ENCODE measurements at places on chromosomes 1 and 21.

- no peak for DNase-seq
Observed at GRCh38 chr1:42983693-42984092, 25.0 kb upstream of the SLC2A1 start.

DNA sequence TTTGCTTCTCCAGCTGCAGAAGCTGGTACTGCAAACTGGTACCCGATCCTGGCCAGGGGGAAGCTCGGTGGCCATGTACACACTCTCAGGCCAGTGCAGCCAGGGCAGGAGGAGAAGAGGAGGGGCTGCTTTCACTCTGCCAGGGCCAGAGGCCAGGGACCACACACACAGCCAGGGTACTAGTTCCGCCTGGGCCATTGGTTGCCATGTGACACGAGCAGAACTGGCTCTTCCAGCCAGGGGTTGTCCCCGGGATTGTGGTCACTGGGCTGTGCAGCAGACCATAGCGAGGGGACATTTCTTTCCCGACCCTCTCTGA, 3.7 kb upstream of the SHISAL2A start:
- DNase-seq: peak; percentile 61

- peak; percentile 94 for DNase-seq
Observed at GRCh38 chr21:31558962-31559367, 100.5 kb upstream of the SOD1 start.

- no peak for DNase-seq
Observed at GRCh38 chr1:75136921-75137641, 2.9 kb downstream of the LHX8 start.

DNA sequence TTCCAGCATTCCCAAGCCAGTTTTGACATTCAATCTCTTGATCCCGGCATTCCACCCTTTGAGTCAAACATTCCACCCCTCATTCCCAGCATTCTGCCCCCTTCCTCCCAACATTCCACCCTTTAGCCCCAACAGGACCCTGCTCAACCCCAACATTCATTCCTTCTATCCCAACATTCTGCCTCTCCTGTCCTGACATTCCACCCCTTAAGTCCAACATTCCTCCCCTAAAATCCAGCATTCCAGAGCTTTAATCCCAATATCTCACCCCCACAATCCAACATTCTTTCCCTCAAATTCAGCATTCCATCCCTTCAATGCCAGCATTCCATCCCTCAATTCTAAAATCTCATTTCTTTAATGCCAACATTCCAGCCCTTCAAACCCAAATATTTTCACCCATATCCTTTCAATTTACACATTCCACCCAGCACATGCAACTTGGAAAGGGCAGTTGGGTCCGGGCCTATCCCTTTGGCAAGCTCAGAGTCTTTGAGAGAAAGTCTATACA, 22.9 kb downstream of the DDX20 start:
- no peak for DNase-seq

- DNase-seq: peak; percentile 2
Observed at GRCh38 chr21:42381347-42381984, 14.4 kb downstream of the TMPRSS3 start.

DNA sequence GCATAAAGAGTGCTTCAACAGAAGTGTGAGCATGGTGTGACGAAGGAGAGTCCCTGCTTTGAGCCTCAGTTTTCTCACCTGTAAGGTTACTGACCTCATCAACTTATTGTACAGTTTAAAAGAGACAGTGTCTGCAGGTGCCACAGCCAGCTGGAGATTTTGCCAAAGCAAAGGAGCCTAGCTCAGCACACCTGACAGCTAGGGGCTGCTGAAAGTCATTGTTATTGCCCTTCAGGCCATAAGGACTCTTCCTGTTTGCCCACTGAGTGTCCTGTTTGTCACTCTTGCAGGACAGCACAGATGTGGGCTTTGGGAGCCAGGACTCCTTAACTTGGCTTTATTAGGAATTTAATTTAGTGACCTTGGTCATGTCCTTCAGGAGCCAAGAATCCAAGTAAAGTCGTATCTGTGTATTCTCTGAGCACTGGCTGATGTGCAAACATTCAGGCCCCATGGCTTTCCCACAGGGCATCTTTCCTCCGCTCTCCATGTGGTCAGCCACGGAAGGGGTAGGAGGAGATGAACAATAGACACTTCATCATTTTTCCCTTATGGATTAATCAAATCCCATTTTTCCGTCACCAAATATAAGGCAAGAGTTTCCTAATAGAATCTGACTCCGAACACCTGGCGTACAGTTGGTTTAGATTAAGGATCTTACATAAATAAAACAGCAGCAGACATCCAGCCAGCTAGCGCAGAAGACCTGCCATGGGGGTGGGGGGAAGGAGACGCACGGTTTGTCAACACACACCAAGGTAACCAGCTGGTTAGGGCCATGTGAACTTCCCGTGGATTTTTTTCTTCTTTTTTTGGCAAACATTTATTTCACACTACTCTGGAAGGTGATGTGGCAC, 43.1 kb upstream of the KANK4 start:
- DNase-seq: no peak

DNA sequence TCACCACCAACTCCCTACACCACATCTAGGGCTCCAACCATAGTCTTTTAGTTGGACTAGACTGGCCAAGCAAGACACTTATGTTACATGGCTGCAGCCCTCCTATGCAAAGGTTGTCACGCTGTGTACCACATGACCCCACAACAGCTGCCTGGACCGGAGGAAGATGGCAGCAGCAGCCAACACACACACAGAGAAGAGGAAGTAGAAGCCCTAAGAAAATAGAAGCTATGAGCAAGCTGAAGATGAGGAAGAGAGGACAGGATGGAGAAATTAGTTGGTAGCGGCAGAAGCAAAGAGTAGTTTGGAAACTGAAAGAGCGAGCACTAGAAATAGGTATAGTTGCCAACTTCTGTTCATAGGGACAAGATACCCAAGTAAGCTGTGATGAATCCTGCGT, 60.8 kb upstream of the RALGPS2 start:
- no peak for DNase-seq

- no peak for DNase-seq
Observed at GRCh38 chr1:109368464-109368863, 29.3 kb downstream of the SORT1 start.

DNA sequence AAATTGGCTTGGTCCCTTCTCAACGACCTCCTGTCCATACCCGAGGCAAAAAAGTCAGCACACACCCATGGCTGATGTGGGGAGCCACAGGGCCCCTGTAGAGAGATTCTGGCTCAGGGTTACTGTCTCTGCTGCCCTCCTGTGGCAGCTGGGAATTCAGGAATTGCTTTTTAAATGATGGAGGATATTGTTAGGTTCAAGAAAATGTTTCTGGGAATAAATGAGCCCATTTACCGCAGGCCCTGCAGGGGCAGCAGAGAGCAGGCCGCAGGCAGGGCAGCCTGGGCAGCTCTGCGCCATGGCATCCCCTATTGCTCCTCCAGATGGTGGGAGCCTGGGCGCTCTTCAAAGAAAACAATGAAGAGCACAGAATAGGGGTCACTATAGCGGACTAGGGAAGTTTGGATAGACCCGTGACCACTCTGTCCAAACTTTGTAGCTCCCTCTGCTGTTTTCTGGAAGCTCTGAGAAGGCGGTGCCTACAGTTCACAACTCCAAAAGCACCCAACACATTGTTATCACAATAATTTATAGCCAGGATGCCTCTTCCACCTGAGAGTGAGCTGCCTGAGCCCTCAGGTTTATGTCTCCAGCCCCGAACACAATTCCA, 201.1 kb downstream of the BACH1 start:
- peak; percentile 16 for DNase-seq

DNA sequence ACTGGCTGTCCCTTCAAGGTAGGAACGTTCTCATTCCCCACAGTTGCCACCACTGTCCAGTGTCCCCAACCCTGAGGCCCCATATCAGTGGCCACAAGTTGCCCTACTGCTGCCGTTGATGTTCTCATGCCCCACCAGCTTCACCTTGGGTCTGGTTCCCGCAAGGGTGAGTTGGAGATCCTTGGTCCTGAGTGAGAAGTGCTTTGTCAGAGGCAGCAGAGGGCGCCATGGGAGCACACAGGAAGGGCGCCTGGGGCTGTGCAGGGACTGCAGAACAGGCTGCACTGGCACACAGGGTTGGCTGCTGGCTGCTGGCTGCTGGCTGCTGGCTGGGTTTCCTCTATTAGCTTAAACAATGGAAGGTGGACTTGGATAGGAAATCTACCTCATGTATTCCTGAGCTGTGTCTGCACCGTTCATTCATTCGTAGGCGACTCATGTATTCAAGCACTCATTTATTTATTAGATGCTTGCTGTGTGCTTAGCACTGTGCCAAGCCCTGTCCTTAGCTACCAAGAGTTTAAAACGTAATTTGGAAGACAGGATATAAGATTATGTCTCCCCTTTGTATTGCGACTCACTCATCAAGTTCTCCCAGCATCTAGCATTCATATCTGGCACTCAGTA, 2.1 kb upstream of the S100A9 start:
- DNase-seq: no peak

- no peak for DNase-seq
Observed at GRCh38 chr1:227734546-227734855, 601 bp downstream of the JMJD4 start.

GRCh38 chr21:34819357-34819999, 150.7 kb downstream of the CLIC6 start:
- DNase-seq: no peak

- no peak for DNase-seq
Observed at GRCh38 chr1:109917051-109917767, 6.6 kb downstream of the CSF1 start.

- no peak for DNase-seq
Observed at GRCh38 chr1:185309566-185309965, 7.5 kb downstream of the IVNS1ABP start.

- no peak for DNase-seq
Observed at GRCh38 chr1:160369087-160369486, 2.2 kb downstream of the NHLH1 start.

GRCh38 chr1:221911714-221912113, 169.8 kb upstream of the DUSP10 start:
- DNase-seq: no peak

DNA sequence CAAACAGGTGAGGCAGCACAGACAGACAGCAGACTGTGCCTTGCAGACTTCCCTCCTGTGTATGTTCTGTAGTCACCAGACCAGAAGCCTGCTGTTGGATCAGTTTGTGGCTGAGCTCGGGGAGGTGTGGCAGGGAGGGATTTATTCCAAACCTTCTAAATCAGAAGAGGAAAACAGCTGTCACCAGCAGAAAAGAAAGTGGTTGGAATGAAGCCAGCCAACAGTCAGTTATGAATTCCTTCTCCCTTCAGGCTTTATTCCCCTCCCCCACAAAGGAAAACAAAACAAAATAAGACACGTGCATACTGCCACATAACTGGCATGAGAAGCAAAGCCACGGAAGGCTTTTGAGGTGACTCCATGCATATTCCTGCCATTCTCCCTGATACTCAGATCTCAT, 19.0 kb upstream of the PIGV start:
- DNase-seq: no peak

DNA sequence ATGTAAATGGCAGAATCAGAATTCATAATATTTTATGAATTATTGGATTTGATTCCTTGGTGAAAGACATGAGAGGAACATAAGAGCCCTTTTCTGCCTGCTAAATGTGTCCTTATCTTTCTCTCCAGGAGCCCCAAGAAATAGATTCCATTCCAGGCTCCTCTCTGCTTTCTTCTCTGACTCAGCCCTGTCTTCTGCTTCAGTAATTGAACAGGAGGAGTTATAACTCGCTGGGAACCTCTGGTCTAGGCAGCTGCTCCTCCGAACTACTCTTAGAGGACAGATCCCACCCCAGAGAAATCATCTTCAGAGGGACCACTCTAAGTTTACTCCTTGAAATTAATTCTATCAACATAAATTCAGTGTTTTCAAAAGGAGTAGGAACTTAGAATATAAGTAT, 78.4 kb downstream of the RGS21 start:
- no peak for DNase-seq

- DNase-seq: no peak
Observed at GRCh38 chr1:234848972-234849649, 239.1 kb upstream of the IRF2BP2 start.

- no peak for DNase-seq
Observed at GRCh38 chr1:109500941-109501381, 7.1 kb downstream of the CYB561D1 start.

Measured in hypothalamus (tissue), 51 donors.